ENCODE measurements at places on chromosomes 13 and 19.
A peak's percentile ranks its signal among the peaks of the same experiment; 100 is the strongest.

GRCh38 chr13:77565635-77566034, 30.1 kb downstream of the SCEL start:
- DNase-seq: peak; percentile 52

DNA sequence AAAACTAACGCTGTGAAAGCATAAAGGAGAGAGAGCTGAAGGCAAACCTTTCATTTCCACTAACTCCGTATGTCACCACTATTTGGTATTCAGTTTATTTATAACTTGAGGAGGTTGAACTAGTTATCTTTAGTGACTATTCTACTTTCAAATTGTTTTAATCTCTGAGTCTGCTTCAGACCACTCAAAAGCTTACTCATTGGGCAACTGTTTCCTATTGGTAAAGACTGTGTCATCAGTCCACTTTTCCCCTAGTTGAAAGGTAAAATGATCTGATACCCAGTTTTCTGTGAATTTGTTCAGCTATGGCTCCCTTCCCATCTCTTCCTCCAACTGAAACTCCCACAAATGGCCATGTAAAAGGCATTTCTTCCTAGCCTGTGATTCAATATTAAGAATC, 39.1 kb downstream of the TEX26 start:
- DNase-seq: no peak

- peak; percentile 34 for DNase-seq
Measured at GRCh38 chr19:21604351-21604926, 99.0 kb downstream of the ZNF429 start.

- no peak for DNase-seq
Measured at GRCh38 chr13:80881034-80881433, 540.1 kb upstream of the SPRY2 start.

DNA sequence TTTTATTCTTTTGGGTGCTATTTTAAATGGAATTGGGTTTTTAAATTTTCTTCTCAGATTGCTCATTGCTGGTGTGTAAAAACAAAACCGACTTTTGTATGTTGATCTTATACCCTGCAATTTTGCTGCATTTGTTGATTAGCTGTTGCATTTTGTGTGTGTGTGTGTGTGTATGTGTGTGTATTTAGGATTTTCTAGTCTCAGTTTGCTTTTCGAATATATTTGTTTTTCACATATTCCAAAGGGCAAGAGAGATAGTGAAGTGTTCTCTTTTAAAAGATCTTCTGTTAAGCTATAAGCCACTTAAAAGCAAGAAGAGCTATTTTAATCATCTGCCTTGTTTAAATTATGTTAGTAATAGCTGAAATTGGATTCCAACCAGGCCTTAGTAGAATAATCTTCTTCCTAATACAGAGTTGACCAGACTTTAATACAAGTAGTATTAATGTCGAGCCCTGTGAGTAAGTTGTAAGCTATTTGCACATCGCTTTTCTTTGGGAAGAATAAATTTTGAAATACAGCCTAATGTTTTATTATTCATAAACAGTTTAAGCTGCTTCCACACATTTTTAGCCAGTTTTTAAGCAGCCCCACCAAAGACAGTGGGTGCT, 57.4 kb downstream of the TM9SF2 start:
- no peak for DNase-seq

GRCh38 chr19:14560776-14561108, 11.1 kb downstream of the NDUFB7 start:
- DNase-seq: no peak

DNA sequence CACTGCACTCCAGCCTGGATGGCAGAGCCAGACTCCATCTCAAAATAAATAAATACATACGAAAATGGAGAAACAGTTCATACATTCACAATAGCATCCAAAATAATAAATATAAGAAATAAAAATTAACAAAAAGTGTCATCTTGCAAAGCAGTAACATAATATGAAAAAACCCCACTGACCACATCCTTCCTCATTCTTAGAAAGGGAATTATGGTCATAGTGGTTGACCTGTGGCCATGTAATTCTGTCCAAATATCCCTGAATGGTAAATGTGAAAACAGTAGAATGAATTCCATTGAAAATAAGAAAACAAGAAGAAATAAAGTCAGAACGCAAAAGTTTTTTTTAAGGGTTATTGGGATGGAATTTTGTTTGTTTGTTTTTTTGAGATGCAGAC, 7.0 kb upstream of the CDC42EP5 start:
- no peak for DNase-seq

- DNase-seq: no peak
Measured at GRCh38 chr13:98098516-98098915, 44.4 kb upstream of the FARP1 start.

DNA sequence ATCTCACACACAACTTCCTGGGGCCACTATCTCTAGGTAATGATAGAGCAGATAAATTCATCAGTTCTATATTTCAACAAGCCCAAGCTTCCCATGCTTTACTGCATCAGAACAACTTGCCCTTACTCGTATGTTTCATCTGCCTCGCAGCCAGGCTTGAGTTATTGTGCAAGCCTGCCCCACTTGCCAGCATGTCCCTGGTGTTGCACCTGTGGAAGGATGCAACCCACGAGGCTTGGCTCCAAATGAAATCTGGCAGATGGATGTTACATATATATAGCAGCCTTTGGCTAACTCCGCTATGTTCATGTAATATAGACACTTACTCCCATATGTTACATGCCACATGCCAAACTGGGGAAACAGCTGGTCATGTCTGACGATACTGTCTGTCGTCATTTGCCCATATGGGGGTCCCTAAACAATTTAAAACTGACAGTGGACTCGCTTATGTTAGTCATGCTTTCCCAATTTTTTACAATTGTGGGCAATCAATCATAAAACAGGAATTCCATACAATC, 6.2 kb downstream of the ERVK3-1 start:
- no peak for DNase-seq

- DNase-seq: no peak
Measured at GRCh38 chr19:55345818-55346724, 6.4 kb downstream of the KMT5C start.

DNA sequence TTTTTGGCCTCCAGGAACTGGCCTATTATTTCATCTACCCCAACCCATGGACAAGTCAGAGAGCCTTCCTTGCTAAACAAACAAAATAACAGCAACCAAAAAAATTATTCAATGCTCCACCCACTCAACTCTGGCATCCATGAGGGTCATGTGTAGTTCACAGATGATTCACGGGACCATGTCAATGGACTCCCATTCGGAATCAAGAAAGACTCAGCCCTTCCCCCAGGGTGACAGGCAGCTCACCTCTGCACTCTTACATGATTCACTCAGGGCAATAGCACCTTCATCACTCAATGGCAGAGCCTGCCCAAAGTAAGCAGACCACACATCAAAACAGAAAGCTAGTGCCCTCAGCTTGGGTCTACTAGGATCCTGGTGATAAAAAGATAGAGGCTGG, 14.3 kb upstream of the SCEL start:
- DNase-seq: no peak

GRCh38 chr13:89966524-89966923, 1381.0 kb upstream of the MIR17HG start:
- DNase-seq: no peak

DNA sequence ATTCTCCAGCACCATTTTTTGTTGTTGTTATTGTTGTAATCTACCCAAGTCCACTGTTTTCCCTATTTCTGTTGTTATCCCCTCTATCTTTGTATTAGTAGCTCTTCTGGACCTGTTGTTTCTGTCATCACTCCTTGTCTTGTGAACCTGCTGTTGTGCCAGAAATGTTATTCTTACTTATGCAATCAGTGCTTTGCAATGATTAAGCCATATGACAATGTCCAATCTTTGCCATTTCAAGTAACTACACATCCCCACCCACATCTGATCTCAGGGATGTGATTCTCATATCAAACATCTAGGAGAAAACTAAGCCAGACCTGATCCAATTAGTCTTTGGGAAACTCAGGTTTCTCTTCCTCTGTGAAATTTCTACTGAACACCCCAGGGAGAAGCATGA, 472.6 kb upstream of the KLHL1 start:
- no peak for DNase-seq

DNA sequence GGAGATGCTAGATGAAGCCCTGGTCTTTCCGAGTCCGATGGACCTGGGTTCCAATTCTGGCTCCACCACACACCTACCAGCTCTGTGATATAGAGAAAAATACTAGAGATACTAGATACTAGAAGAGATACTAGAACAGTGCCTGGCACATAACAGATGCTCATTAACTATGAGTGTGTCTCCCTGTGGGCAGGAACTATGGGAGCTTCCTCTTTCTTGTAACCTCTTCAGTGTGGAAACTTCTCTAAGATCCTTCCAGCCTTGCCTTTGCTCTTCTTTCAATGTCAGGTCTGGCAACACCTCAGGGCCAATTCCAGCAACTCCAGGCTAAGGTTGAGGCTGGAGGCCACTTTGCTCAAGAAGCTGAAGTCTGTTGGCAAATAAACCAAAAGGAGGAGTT, 143.9 kb downstream of the KATNAL1 start:
- DNase-seq: no peak

Data from DMS53 (cell line).